Sciatic nerve (tissue), 2 donors: ENCODE measurements at places on chromosomes 16 and 17. TPM values are rescaled to one million over a fixed set of nuclear protein-coding genes. Genes with fewer than 3 reads are reported as not detected.

DNA sequence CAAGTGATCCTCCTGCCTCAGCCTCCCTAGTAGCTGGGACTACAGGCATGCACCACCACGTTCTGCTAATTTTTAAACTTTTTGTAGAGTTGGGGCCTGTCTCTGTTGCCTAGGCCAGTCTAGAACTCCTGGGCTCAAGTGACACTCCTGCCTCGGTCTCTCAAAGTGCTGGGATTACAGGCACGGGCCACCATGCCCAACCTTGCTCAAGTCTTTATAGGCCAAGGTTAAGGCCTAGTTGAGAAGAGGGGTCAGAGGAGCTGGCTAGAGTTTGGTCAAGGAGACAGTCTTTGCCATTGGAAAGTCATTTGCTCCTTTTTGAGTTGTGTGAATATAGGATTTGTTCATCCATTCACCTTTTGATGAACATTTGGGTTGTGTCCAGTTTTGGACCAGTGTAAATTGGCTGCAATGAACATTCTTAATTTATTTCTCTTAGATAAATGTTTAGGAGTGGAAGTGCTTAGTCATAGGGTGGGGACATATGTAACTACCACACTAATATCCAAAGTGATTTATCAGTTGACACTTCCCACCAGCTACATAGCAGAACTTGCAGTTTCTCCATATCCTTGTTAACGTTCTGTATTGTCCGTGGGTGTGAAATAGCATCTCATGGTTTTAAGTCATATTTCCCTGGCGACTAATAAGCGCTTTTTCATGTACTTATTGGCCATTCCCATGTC, 30.7 kb upstream of the ARHGAP17 start:
- no peak for DNase-seq

- DNase-seq = no peak
Observed at GRCh38 chr17:16007439-16007838, 7.8 kb downstream of the TTC19 start.

- no peak for DNase-seq
Observed at GRCh38 chr16:19486750-19487325, 35.1 kb downstream of the GDE1 start.

DNA sequence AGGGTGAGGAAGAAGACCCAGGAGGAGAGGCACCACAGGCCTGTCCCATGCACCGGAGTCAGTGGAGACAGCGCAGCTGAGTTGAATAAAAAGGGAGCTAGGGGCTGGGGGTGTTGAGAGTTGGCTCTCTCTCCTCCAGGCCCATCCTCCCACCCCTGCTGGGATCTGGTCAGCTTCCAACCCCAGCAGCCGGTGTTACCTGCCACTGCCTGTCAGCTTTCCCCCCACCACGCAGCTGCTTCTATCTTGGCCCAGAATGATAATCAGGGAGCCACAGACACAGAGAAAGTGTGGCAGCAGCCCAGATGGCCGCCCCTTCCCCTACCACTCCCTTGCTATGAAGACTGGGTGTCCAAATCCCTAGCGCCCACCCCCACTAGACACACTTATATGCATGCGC, 120.6 kb upstream of the RPL38 start:
- DNase-seq = no peak

DNA sequence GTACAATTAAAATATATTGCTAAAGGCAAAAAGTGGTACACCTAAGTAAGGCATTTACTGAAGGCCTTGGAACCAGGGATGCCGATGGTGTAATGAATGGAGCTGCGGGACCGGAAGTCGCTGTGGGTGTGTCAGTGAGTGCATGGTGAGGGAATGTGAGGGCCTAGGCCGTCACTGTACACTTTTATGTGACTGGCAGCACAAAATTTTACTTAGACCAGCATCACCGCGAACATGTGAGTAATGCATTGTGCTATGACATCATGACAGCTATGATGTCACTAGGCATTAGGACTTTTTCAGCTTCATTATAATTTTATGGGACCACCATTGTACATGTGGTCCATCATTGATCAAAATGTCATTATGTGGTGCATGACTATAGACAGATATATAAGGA, 14.7 kb downstream of the ALOX15B start:
- no peak for DNase-seq

GRCh38 chr17:60750640-60751039, 73.0 kb downstream of the BCAS3 start:
- DNase-seq = no peak

- DNase-seq = no peak
Observed at GRCh38 chr17:29603109-29603674, 10.3 kb downstream of the ANKRD13B start.

GRCh38 chr16:89643769-89644300, 13.7 kb downstream of the CHMP1A start:
- no peak for DNase-seq

- DNase-seq = no peak
Observed at GRCh38 chr16:79201436-79201835, 399.1 kb downstream of the MAF start.

GRCh38 chr17:81057079-81057730, 22.3 kb downstream of the BAIAP2 start:
- no peak for DNase-seq

DNA sequence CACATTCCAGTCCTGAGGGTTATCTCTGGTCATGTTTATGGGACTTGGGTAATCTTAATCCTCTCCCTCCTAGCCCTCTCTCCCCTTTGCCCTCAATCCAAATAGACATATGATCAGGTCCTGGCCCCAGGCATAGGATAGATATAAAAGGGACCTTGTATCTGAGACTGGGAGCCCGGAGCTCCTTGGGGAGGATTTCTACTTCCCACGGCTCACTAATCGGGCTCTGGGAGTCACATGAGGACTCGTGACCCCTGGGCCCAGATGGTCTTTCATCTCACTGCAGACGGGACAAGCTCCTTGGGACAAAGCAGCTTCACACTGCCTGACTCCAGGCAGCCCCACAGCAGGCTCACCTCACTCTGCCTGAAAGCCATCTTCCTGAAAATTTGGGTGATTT, 57.8 kb upstream of the LYRM9 start:
- DNase-seq = no peak

- DNase-seq = peak; percentile 80
Observed at GRCh38 chr17:7650509-7651096, at the start of gene ATP1B2. ATP1B2 (plus strand) TSS chr17:7650926; CDS start chr17:7651519, 593 bp downstream.

DNA sequence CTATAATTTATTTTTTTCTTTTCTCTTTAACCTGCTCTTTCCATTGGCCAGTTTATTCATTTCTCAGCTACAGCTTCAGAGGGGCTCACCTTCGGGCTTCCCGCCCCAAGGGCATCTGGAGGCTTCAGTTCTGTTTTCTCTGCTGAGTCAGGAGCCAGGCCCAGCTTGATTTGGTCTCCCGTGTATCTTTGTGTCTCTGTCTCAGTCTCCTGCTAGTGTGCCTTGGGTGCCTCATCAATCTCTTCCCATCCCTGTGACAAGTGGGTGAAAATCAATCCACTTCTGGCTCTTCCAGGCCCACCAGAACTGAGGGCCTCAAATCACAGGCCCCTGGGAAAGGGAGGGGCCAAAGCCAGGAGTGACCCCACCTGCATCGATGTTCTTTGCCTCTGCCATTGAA, 72.1 kb downstream of the CCDC182 start:
- DNase-seq = no peak

DNA sequence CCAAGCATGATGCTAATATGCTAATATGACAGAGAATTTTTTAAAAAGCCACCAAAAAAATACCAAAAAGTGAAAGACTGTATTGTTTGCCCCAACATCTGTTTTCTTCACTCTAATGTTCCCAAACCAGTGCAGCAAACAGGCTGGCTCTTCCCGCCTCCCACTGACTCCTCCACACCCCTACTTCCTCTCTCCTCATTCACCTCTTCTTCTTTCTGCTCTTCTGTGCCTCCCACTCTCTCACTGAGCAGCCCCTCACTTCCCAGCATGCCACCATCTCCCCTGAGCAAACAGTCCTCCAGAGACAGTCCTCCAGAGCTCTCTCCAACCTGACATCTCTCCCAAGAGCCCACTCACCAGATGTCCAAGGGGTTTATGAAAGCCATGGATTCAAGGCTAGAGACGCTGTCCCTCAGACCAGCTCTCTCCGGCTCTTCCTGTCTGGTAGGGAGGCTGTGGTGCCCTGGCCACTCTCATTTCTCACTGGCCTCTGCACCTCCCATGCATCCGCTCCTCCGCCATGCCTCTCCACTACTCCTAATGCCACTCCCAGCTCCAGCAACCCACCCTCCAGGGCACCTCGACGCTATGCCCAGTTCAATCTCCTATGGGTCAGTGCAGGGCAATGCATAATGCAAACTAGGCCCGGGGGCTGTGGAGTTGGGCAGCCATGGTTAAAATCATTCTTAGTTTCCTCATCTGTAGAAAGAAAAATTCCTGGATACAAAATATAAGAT, 52.9 kb downstream of the ANKRD11 start:
- DNase-seq = no peak

GRCh38 chr17:81189670-81190530, 23.9 kb upstream of the AATK start:
- no peak for DNase-seq

DNA sequence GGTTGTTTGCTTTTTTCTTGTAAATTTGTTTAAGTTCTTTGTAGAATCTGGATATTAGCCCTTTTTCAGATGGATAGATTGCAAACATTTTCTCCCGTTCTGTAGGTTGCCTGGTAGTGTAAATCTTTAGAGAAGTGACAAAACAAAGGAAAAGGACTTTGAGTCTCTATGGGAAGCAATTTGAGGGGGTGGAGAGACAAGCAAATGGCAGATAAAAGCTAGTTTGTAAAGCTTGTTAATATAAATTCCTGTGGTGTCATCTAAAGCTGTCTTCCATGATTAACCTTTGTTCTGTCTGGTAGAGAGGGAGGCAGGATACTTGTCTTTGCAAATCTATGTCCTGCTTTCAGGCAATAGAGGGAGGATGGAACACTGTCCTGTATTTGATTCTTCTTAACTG, 40.6 kb upstream of the CACNG4 start:
- DNase-seq = no peak

DNA sequence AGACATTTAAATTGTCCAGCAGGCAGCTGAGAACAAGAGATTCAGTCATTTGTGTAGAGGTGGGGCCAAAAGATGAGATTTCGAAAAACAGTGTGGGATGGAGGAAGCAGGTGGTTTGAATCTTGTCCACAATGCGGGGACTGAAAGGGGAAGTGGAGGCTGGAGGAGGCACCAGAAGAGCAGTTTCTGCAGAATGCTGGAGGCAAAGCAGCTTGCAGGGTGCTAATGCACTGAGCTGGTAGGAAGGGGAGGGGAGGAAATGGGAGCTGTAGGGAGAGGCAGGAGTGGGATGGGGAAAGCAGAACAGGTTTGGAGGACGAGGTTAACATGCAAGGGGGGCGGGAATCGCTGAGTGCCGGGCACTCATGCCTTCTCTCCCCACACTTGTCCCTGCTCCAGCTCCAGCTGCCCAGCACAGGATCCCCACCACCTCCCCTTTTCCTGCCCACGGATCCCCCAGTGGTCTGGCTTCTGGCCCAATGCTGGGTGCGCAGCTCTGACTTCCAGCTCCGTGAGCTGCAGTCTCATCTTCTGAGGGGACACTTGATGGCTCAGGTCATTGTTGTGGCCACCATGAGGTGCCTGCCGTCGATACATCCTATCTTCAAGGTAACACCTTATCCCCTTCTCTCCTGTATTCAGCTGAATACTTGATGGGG, 9.4 kb downstream of the C17orf100 start:
- no peak for DNase-seq

DNA sequence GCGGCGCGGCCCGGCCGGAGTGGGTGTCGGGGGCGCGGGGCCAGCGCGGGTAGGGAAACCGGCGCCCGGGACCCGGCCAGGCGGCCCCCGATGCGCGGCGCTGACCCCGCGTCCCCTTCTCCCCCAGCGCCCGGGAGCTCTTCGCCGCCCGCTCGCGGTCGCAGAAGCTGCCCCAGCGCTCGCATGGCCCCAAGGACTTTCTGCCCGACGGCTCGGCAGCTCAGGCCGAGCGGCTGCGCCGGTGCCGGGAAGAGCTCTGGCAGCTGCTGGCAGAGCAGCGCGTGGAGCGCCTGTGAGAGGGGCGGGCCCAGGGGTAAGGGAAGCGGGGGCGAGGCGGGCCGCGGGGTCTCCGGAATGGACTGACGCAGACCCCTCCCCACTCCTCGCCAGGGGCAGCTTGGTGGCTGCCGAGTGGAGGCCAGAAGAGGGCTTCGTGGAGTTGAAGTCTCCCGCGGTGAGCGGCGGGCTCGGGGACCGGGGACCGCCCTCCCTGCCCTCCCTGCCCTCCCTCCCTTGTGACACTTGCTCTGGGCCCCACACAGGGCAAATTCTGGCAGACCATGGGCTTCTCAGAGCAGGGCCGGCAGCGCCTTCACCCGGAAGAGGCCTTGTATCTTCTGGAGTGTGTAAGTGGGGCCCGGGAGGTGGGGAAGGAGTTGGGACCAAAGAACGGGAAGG, 430 bp downstream of the TSEN54 start:
- DNase-seq = no peak

GRCh38 chr17:17048106-17048505, 5.8 kb downstream of the MPRIP start:
- peak; percentile 40 for DNase-seq

DNA sequence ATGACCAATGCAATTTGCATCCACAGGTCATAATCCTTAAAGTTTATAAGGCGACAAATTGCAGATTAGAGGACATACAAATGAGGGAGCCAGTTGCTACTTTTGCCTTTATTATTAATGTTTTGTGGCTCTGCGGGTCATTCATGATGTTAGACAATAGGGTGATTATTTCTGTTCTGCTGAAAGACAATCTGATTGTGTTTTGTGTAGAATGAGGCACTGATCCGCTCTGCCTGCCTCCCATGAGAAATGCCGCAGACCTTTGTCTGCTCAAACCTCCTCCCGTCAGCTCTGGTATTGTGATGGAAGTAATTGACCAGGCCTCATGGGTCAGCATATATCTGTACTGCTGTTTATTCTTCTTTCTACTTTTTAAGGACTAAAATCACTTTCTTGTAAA, 224.9 kb downstream of the PRKCA start:
- no peak for DNase-seq

GRCh38 chr16:67388191-67388590, 5.1 kb downstream of the TPPP3 start:
- no peak for DNase-seq

- peak; percentile 62 for DNase-seq
Observed at GRCh38 chr17:27396941-27397340, 59.3 kb upstream of the KSR1 start.

GRCh38 chr16:61313931-61314330, 722.3 kb downstream of the CDH8 start:
- no peak for DNase-seq

GRCh38 chr17:33140413-33141099, 148.9 kb downstream of the SPACA3 start:
- no peak for DNase-seq

Gene CACNA1H
- 4.1 TPM for total RNA-seq

Gene IGSF6
- total RNA-seq = 9.1 TPM

Gene FBXL16
- total RNA-seq = 6.5 TPM

Gene PRR35
- total RNA-seq = not detected

Gene SHCBP1
- 1.9 TPM for total RNA-seq

Gene SKAP1
- total RNA-seq = 7.4 TPM

Gene ST6GALNAC2
- total RNA-seq = 104 TPM

Gene SUPT6H
- 70.7 TPM for total RNA-seq
